ENCODE measurements at places on chromosomes 3 and 15.

GRCh38 chr3:12471241-12471640, 13.0 kb upstream of the TSEN2 start:
- DNase-seq: no peak

GRCh38 chr15:48355377-48355776, 24.1 kb downstream of the DUT start:
- DNase-seq: no peak

GRCh38 chr15:63634154-63634553, 37.0 kb downstream of the FBXL22 start:
- no peak for DNase-seq

DNA sequence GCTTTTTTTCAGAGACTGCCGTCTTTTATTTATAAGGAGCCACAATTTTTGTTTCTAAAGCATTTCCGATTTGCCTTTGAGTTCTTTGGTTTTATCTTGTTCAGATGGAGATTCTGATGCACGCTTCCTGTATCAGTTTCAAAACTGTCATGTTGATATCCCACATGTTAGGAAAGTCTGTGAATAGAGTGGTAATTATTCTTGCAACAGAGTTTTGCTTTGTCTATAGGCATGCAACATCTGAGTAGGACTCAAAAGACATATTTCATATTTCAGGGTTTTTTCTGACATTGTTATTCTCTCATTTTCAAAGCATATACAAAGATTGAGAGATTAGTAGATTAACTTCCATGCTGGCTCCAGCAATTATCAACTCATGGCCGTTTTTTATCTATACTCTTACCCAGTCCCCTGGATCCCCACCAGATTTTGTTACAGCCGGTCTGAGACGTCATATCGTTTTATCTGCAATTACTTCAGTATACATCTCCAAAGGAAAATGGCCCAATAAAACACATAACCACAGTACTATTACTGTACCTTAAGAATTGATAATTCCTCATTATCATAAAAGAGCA, 22.4 kb downstream of the PAQR5 start:
- DNase-seq: no peak

DNA sequence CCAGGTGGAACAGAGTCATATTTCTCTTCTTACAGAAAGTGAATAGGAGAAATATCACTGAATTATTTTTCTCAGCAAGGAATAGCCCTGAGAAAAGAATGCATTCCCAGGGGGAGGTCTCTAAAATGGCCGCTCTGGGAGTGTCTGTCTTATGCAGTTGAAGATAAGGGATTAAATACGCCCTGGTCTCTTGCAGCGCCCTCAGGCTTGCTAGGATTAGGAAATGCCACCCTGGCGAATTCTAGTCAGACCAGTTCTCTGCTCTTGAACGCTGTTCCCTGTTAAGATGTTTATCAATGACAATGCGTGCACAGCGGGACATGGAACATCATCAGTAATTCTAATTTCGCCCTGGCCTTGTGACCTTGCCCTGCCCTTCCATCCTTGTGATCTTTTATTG, 949.0 kb upstream of the SEMA6D start:
- DNase-seq: no peak

DNA sequence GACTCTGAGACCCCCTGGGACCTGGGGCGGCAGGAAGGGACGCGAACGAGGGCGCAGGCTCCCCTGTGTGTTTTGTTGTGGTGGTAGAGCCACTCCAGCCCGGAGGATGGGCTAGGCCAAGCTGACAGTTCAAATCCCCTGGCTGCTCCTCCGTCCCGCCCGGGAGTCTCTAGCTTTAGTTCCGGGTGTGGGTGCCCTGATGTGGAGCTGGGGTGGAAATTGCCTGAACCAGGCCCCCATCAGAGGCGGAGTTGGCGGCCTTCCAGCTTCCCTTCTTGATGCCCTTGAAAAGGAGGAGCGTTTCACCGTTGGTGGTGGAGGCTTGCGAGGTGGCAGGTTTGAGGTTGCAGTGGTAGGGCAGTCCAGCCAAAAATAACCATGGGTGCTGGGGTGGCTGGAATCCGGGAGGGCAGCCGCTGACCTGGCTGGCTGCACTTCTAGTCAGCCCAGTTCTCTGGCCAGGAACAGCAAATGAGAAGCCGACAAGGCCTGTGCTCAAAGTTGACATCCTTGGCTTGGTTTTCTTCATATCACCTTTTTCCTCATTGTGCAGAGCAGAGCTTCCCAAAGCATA, 817 bp downstream of the CLK3 start:
- peak; percentile 30 for DNase-seq

DNA sequence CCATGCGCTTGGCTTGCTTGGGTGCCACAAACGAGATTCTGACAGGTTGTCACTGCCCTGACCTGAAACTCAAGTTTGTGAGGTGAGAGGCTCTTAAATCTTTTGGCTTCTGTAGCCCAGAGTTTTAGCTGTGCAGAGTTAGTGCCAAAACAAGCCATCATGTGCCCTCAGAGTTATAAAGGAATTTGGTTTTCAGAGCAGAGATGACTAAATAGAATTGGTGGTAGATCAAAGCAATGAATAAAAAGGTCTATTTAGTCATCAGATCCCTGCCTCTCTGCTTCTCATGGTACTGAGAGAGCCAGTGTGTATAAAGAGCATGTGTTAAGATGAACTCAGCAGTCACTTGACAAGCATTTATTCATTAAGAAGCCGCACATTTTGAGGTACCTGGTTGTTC, 207.5 kb upstream of the DPH6 start:
- DNase-seq: no peak

GRCh38 chr3:63333815-63334214, 55.7 kb downstream of the SYNPR start:
- no peak for DNase-seq

DNA sequence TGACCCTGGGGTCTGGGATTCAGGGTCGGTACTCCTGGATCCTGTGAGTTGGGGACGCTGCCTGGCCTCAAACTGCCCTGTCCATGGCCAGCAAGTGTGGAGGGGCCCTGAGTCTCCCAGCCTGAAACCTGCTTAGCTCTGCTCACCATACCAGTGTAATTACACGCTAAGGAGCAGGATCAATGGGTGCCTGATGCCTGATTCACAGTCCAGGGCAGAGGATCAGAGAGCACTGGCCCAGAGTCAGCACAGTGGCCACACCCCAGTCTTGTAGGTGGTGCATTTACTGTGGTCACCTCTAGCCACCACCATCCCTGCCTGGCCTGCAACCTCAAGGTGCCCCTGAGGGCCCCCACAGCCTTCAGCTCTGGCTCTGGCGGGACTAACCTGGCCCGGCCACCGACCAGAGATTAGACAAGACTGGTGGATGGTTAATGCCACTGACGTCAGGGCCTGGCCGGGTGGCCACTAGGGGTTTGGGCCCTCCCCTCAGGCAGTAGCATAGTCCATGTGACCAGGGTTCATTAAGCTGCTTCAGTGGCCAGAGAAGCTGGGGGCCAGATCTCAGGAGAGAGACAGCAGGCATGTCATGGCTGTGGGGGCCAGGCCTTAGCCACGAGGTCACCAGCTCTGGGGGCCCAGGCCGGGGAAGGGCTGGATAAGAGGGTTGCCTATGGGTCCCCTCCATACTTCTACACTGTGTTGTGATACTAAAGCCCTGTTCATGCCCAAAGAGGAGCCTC, 3.3 kb upstream of the SLC38A3 start:
- DNase-seq: no peak

GRCh38 chr3:46899151-46900006, 21.9 kb downstream of the PTH1R start:
- no peak for DNase-seq

GRCh38 chr15:63250312-63250965, 27.0 kb upstream of the APH1B start:
- no peak for DNase-seq

- DNase-seq: no peak
Observed at GRCh38 chr15:56557415-56557814, 92.5 kb upstream of the MNS1 start.

- no peak for DNase-seq
Observed at GRCh38 chr3:186991470-186991869, 61.1 kb downstream of the ST6GAL1 start.

DNA sequence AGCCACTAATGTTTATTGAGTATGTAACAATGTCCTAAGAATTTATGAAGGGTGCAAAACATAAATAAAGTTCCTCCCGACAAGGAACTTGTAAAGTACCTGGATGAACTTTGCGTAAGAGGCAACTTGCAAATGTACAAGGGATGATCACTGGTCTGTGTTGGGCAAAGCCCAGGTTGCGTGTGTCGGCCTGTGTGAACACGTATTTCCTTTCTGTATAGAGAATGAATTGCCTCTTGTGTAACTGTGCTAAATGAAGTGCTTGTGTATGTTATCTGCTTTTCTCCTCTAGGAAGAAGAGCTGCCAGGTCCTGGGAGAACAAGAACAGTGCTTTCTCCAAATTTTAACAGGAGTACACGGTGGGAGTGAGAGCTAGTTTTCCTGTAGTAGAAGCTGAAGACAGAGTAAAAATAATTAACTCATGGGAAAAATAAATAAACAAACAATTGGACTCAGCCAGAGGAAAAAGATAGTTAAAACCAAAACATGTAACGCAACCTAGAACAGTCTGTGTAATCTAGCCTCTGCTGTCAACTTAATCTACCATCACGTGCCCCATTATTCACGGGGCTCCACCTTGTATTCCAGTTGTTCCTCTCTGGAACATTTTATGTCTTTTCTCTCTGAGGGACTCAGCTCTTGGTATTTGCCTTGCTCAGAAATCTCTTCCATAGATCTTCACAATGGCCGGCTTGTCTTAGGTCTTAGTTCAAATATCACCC, 83.7 kb upstream of the RASGRP1 start:
- no peak for DNase-seq

Data from activated CD4-positive, CD25-positive, alpha-beta regulatory T cell treated with anti-CD3 and anti-CD28 coated beads, Interleukin-2, amount 50 U/mL, for 16 hours (primary cell).